Suprapubic skin (tissue), 4 donors: ENCODE measurements at places on chromosomes 4 and X.

GRCh38 chrX:118315529-118315928 lies 30.4 kb upstream of the WDR44 start:
- no peak for DNase-seq
- H3K4me1 ChIP-seq = no peaks in the 10 kb centered on the region
- no peaks in the 10 kb centered on the region for H3K27me3 ChIP-seq
- H3K4me3 ChIP-seq = no peak overlapping the region
- no peaks in the 10 kb centered on the region for H3K36me3 ChIP-seq

DNA sequence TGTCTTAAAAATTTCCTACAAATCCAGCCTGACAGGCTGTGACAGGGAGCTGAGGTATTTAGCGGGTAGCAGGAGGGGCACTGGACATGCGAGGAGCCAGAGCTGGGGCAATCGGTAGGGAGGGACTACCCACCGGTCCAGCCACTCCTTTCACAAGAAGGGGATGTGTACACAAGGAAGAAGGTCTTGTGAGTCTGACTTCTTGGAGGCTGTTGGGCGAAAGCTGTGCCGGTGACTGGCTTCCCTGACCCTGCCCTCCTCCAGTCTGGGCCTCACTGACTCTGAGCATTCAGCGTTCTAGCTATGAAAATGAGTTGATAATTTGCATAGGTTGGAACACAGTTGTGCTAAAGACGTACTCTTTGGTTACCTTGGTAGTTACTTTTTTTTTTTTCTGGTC lies 12.7 kb upstream of the CXCL8 start:
- DNase-seq = no peak
- H3K4me3 ChIP-seq = no peak overlapping the region
- H3K36me3 ChIP-seq = no peaks in the 10 kb centered on the region
- H3K27me3 ChIP-seq = no peaks in the 10 kb centered on the region

GRCh38 chrX:113400193-113400704 lies 559.6 kb upstream of the AMOT start:
- H3K27ac ChIP-seq = no peak overlapping the region
- H3K4me1 ChIP-seq = no peaks in the 10 kb centered on the region
- H3K36me3 ChIP-seq = no peaks in the 10 kb centered on the region
- no peaks in the 10 kb centered on the region for H3K27me3 ChIP-seq

- no peak for DNase-seq
- no peak overlapping the region for H3K27ac ChIP-seq
- H3K27me3 ChIP-seq = no peaks in the 10 kb centered on the region
- no peak overlapping the region for H3K4me3 ChIP-seq
These were observed 349.9 kb downstream of the PDHA2 start for GRCh38 chr4:96189761-96190160.

DNA sequence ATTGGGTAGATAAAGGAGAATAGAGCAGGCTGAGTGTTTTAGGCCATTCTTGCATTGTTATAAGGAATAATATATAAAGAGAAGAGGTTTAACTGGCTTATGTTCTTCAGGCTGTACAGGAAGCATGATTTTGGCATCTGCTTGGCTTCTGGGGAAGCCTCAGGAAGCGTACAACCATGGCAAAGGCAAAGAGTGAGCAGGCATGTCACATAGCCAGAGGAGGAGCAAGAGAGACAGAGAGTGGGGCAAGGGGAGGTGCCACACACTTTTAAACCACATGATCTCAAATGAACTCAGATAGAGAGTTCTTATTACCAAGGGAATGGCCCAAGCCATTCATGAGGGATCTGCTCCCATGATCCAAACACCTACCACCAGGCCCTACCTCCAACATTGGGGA lies 4.4 kb upstream of the METTL14 start:
- H3K36me3 ChIP-seq = no peaks in the 10 kb centered on the region
- H3K27me3 ChIP-seq = no peaks in the 10 kb centered on the region
- peaks cover 1% of the 10 kb centered on the region for H3K4me1 ChIP-seq
- H3K27ac ChIP-seq = no peak overlapping the region

DNA sequence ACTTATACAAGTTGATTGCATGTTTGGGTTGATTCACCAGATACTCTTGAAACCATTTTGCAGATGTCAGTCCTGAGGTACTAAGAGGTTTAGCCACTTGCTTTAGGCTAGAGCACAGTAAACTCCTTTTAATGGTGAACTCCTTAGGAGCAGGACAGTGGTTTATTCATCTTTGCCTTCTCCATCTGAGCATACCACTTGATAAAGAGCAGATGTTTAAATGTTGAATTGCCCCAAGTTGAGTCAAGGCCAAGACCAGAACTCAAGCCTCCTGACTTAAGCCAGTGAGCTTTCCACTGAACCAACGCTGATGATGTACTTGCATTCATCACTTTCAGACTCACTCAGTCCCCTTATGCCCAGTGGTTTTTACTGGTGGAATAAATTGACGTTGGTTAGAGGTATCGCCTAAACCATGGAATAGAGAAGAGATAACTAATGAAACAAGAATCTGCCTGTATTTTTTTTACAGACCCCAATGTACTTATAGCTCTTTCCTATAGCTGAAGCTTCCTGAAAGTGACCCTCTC lies 7.5 kb downstream of the DAPP1 start:
- no peaks in the 10 kb centered on the region for H3K27me3 ChIP-seq
- H3K36me3 ChIP-seq = no peaks in the 10 kb centered on the region
- H3K4me1 ChIP-seq = no peaks in the 10 kb centered on the region
- no peak overlapping the region for H3K4me3 ChIP-seq

DNA sequence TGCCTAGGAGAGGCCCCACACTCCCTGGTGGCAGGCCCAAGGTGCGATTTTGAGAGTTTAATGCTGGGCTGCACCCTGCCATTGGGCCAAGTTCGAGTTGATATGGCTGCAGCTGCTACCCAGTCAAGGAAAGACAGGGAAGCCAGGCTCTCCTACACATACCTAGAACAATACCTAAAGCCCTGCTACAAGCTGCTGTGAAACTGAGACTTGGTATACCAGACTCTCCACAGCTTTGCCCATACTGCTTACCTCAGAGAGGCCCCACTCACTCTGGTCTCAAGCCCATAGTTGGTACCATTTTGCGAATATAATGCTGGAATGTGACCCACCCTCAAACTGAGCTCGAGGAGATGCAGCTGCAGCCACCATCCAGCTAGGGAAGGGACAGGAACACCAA lies 147.7 kb upstream of the MAGEB2 start:
- H3K4me1 ChIP-seq = no peaks in the 10 kb centered on the region
- H3K36me3 ChIP-seq = no peaks in the 10 kb centered on the region
- H3K4me3 ChIP-seq = no peak overlapping the region
- DNase-seq = no peak
- no peaks in the 10 kb centered on the region for H3K27me3 ChIP-seq

GRCh38 chr4:5573965-5574364 lies 134.4 kb downstream of the EVC2 start:
- no peaks in the 10 kb centered on the region for H3K27me3 ChIP-seq
- DNase-seq = no peak
- no peak overlapping the region for H3K4me3 ChIP-seq
- H3K27ac ChIP-seq = no peak overlapping the region
- H3K36me3 ChIP-seq = peaks cover 41% of the 10 kb centered on the region

DNA sequence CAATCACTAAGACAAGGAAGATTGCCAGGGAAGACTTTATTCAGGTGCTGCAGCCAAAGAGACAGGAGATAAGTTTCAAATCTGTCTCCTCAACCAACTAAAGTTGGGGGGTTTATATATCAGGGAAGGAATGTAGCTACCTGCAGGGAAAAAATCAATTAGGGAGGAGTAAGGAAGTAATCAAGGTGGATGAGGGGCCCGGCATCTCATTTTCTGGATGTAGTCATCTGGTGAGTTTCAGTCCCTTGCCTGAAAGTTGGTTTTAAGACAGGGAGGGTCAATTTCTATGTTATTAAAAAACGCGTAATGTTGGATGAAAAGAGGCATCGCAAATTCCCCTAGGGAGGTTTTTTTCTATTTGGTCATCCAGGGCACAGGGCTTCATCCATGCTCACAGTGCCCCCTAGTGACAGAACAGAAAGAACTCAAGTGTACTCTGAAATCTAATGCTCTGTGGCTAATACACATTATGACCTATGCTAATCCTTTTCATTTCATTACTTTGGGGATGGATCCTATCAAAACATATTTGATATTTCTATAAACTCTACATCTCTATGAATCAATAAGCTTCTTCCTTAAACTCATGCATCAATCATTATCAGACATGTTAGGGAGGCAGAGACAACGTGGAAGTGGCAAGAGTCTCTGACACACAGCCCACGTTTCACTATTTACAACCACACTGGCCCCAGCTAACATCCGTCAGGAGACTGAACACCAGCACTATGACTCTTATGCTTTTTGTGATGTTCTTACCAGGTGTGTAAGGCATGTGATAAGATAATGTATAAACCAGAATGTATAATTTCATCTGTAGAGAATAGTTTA lies 1577.0 kb upstream of the TENM3 start:
- no peaks in the 10 kb centered on the region for H3K36me3 ChIP-seq
- no peak overlapping the region for H3K4me3 ChIP-seq
- no peak overlapping the region for H3K27ac ChIP-seq
- H3K4me1 ChIP-seq = peaks cover 2% of the 10 kb centered on the region

DNA sequence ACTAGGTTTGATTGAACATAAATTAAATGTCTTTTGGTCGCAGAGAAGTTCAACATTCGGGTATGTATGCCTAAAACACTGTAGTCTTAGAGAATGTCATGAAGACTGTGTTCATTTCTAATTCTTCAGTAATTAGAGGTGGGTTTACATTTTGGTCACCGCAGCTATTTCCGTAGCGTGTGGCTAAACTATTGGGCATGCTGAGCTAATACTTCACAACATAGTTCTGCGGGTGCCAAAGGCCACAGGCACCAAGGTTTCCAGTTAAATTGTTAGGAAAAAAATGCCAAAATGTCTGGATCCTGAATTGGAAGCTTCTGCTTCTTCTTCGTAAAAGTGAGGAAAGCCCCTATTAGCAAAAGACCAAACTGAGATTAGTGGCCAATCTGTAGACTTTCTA lies 25.1 kb downstream of the SMIM31 start:
- H3K27me3 ChIP-seq = no peaks in the 10 kb centered on the region
- H3K27ac ChIP-seq = no peak overlapping the region
- no peak overlapping the region for H3K4me3 ChIP-seq
- no peak for DNase-seq

DNA sequence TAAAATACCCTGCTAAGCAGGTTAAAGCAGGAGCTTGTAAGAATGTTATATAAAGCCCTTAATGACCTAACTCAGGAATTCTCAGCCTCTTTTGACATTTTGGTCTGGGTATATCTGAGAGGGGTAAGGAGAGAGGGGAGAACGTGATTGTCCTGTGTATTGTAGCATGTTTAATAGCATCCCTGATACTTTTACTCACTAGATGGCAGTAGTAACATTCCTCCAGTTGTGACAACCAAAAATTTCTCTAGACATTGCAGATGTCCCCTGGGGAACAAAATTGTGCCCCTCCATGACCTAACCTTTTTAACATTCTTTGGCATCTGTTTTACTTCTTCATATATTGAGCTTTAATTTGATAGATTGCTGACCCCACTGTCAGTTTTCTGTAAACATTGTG lies 17.9 kb downstream of the SMARCA5 start:
- peaks cover 93% of the 10 kb centered on the region for H3K36me3 ChIP-seq
- no peak overlapping the region for H3K4me3 ChIP-seq
- no peak for DNase-seq
- H3K27ac ChIP-seq = no peak overlapping the region
- peaks cover 3% of the 10 kb centered on the region for H3K4me1 ChIP-seq
- H3K27me3 ChIP-seq = no peaks in the 10 kb centered on the region

DNA sequence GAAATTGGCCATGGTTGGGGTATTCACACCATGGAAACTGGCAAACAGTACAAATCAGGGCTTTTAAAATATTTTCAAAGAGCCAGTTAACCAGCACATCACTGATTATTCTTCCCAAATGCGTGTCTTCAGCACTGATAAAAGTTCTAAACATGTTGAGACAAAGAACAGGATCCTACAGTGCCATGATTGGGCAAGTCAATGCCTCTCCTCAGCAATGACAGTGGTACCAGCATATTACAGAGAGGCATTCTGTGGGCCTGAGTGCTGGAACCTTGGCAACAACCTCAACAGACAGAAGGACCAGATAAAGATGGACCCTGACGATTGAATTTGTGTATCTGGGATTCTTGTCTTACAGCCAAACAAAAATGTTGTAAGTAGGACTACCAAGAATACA lies 108.9 kb downstream of the EFHC2 start:
- no peaks in the 10 kb centered on the region for H3K4me1 ChIP-seq
- no peaks in the 10 kb centered on the region for H3K36me3 ChIP-seq
- H3K27ac ChIP-seq = no peak overlapping the region

DNA sequence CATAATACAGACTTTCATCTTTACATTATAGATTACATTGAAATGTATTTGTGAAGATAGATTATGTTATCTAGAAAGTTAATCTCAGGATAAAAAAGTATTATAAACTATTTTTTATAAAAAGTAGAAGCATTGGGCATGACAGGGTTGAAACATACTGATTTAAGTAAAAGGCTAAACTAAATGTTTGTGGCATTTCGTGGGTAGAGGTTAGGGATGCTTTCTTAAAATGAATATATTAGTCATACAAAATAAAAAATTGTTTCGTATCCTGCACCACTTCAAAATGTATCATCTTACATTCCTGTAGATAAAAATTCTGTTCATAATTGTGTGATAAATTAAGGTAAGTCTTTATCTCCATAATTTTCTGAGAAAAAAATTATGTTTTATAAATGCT lies 603.6 kb downstream of the SPRY1 start:
- DNase-seq = no peak
- no peak overlapping the region for H3K27ac ChIP-seq
- no peaks in the 10 kb centered on the region for H3K4me1 ChIP-seq
